AG04449 (cell line): ENCODE measurements at places on chromosomes 12 and 14.

GRCh38 chr14:76012354-76012753 lies 26.8 kb downstream of the IFT43 start:
- no peak for DNase-seq

GRCh38 chr12:42021469-42021868 lies 123.2 kb downstream of the GXYLT1 start:
- DNase-seq, result no peak

DNA sequence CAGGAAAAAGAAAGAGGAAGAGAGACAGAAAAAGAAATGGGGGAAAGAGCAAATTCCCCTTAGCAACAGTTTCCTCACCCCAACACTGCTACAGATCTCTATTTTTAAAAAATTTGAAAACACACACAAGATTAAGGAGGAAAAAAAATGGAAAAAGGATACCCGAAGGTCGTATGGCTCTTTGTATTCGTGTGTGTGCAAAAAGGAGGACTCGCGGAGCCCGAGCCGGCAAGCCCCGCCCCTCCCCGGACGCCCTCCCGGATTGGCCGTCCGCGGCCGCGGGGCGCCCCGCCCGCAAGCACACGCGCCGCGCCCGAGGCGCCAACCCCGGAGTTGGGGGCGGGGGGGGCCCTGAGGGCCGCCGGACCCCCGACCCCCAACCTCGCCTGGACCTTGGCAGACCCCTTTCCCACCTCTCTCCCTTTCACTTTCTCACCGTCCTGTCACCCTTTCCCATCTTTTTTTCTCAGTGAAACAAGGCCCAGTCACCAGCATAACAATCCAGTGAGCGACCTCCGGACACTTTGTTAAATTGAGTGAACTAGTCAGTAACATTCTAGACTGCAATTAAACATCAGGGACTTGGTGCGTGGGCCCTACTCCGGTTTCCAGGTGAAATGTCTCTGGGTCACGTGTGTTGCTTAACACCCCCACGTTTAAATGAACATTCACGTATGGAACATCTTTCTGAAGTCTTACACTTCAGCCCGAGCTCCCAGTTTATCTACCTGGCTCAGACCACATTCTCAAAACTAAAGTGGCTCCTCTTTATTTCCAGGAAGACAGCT lies at the start of gene C14orf93:
Gene C14orf93 (minus strand): TSS at position 205 of the 788 bp plus-strand sequence. CDS start 11,120 bp downstream, outside the sequence.
- no peak for DNase-seq

DNA sequence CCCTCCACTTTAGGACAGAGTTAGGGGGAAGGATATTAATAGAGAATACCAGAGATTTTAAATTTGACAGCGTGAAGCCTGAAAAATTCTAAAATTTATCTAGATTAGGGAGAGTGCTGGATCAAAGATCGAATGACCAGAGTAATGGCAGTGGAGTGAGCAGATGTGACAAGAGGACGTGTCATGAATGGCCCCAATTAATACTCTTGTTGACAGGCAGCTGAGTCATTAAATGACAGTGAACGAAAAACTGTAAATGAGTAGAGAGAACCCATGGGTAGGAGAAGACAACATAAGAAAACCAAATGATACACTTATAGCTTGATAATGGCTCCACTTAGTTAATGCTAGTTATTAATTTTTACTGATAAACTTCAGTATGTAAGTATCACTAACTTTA lies 73.9 kb upstream of the PLEKHA5 start:
- no peak for DNase-seq
